ENCODE measurements at places on chromosomes 5 and 9. TPM values are rescaled to one million over a fixed set of nuclear protein-coding genes. Genes with fewer than 3 reads are reported as not detected.

DNA sequence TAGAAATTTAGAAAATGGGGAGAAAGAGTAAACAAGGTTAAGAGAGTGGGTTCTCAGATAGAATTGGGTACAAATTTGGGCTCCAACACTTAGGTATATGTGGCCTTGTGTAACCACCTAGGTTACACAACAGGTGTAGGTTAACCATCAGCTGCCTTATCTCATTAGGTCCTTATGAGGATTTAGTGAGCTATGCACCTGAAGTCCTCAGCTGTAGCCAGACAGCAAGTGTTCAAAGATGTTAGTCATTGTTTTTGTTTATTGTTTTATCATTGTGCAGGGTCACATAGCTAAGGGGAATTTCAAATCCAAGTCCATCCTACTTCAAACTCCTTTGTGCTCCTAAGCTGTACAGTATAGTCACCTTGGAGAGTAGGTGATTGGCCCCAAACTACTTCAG, 970 bp upstream of the TRIM32 start:
- no peak for DNase-seq

- DNase-seq = no peak
Measured at GRCh38 chr5:72608926-72609325, 101.7 kb upstream of the ZNF366 start.

DNA sequence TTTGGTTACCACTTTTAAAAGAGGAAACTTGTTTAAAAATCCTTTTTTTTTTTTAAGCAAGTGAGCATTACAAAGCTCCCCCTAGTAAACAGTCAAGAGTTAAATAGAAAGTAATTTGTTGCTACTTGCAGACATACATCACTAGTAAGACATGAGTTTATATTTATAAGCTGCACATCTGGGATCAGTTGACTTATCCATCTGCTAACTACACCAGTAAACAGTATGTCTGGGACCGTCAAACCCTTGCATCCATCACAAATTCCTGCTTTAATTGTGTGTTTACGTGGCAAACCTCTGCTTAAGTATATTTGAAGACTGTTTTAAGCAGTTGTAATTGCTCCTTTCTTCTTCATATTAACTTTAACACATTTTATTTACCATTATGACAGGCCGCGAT, 146.8 kb downstream of the EBF1 start:
- DNase-seq = no peak

DNA sequence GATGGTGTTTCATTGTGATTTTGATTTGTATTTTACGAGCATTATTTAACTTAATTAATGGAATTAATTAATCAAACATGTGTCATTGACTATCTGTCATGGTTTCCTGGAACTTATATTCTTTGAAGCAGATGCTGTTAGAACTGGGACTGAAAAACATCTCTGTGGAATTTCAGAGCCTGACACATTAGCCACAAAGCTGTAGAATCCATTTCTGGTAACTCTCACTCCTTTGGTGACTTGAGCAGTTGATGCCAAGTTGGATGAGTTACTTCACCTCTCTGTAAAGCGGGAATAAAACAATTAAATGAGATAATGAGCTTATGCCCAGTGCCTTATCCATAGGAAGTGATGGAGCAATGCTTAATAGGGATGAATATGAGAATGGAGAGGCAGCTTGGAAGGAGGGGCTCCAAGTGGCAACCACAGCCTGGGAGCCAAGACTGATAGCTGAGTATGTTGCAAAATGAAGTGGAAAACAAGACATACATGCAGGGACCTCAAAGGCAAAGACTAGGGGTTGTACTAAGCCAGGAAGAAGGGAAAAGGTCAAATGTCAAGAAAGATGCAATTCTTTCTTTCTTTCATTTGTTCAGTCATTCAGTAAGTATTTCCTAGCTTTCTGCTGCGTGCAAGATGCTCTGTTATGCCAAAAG, 23.1 kb upstream of the ADRA1B start:
- DNase-seq = no peak

DNA sequence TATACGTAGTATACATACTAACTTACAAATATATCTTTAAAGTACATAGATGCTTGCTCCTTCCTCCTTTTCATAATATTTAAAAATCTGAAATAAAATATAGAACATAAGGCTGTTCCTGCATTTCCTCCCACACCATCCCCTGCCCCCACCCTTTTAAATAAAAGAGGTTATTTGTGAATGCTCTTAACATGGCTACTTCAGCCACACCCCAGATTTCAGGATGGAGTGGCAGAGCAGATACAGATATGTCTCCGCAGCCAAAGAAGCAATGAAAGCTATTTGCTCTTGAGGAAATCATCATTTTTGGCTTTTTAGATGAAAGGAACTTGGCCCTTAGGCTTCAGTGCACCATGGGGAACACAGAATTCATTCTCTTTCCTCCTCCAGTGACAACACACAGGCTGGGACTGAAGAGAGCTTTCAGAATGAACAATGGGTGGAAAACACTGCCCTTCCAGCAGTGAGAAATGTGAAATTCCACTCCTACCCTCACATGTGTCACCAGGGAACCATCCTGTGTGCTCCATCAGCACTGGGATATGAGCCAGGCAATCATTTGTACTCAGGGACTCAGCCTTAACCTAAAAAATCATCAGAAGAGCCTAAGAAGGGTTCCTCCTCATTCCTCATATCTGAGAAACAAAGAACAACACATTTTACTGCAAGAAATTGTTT, 134.3 kb downstream of the PPP2R2B start:
- no peak for DNase-seq

GRCh38 chr5:5490774-5491347, 68.4 kb downstream of the ICE1 start:
- DNase-seq = no peak

DNA sequence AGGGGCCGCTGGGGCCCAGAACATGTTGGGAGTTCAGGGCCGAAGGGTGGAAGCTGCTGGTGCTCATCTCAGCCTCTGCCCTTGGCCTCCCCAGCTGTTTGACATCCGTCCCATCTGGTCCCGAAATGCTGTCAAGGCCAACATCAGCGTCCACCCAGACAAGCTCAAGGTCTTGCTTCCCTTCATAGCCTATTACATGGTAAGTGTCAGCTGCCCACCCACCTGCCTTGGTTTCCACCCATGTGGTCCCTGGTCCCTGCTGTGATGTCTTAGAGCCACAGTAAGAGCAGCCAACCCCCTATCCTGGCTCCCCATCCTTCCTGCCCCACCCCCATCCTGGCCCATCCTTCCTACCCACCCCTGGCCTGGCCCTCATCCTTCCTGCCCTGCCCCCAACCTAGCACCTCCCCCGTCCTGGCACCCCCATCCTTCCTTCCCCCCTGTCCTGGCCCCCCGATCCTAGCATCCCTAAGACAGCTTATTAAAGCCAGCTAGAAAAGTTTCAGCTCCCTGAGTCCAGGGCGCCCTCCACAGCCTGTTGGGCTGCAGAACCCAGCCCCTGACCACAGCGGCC, 9.7 kb upstream of the CEL start:
- no peak for DNase-seq

GRCh38 chr9:37408933-37409710, 13.4 kb upstream of the GRHPR start:
- DNase-seq = no peak

SCAI gene
- total RNA-seq = 6.0 TPM

FST gene
- total RNA-seq = 3.8 TPM

CD180 gene
- total RNA-seq = 1.6 TPM

GMCL2 gene
- not detected for total RNA-seq

RNF14 gene
- 62.7 TPM for total RNA-seq

EMB gene
- total RNA-seq = 19.9 TPM

QSOX2 gene
- 8.4 TPM for total RNA-seq

CCNO gene
- total RNA-seq = 14.4 TPM

Data from mucosa of gallbladder (tissue), 1 donor.